ENCODE measurements at places on chromosomes 4 and X. TPM values are rescaled to one million over a fixed set of nuclear protein-coding genes. Genes with fewer than 3 reads are reported as not detected.

Gene LANCL3
- total RNA-seq: 1.7 TPM

Gene CRLF2
- total RNA-seq: 1.3 TPM

GRCh38 chrX:130778773-130779172, 124.2 kb downstream of the ENOX2 start:
- DNase-seq: no peak

DNA sequence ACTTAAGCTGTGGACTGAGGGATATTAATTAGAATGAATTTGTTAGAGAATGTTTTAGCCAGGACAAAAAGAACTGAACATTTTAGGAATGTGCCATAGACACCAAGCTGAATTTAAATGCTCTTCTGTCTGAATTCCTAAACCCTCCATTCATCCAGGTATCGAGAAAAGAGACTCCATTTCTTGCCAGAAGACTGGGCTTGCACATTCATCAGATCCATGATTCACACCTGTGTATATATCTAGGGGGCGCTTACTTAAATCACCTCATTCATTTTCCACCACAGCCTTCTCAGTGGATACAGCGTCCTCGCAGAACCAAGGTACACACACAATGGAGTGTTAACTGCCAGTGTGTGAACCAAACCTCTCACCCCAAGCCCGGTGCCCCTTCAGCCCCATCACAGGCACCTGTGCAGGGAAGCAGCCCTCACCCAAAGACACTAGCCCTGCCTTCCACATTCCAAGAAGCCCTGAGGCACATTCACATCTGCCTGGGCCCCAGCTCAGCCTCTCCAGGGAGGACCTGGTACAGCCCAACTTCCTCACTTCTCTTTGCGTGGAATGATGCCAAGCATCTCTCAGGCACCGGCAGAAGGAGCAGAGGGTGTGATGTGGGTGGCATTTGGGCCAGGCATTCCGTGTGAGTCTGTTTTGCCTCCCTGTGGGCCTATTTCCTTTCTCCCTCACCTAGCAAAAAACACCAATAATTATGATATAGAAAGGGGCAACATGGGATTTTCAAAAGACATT, 35.6 kb upstream of the C1QTNF7 start:
- no peak for DNase-seq

GRCh38 chrX:40952855-40953254, 132.4 kb upstream of the USP9X start:
- DNase-seq: no peak

DNA sequence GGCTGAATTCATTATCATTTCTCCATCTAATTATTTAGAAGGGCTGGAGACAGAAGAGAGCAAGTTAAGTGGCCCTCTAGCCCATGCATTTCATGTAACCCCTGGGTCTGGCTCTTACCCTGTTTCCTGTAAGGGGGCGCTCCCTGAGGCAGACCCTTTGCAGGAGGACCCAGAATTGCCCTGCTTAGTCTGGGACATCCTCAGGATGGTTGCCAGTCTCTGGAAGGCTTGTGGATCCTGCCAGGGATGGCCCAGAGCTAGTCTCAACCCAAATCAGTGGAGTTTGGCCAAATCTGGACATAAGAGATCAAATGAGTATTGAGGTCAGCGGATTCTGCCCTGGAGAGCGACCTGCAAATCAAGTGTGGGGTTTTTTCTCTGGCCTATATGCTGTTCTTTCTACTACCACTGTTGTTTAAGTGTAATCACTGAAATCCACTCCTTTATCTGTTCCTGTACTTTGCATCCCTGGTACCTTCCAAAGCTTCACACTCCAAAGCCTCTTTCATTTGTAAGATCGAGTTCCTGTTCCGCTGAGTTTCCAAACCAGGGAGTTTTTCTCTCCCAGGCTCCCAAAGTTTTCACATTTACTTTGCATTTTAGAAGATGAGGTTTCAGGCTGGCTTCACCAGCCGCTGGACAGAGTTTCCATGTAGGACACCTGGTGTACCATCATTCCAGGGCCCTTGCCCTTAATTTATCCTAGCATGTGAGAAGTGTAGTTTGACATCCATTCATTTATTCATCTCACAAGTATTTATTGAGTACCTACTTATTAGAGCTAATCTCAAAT, 6.3 kb downstream of the KLF3 start:
- no peak for DNase-seq

All from lower lobe of right lung (tissue), 2 donors.